Fibroblast of skin of right quadriceps (primary cell): ENCODE measurements at places on chromosomes 1 and 21.

DNA sequence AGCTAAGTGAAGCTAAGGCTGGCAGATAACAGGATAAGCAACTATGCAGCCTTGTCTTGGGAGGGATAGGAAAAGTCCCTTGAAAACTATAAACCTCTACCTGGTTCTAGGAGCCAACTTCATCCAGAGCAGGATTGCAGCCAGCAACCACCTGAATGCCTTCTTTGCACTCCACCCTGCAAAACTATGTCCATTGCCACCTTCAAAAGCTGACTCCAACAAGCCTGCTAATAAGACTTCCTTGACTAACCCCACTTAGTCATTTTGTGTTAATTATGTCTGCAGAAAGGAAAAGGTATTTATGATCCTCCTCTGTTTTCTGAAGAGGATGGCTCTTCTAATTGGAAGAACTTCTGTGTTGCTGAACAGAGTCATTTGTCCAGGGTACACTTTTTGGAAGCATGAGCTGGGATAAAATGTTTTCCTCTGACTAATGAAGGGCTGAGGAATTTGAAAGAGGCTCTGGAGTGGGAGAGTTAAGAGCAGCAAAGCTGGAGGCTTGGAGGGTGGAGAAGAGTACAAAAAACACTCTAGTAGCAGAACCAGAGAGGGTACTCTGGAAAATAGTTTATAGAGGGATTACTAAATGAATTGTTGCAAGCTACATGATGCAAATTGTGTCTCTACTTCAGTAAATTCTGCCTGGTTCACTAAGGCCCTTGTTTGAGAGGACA is 9.6 kb upstream of the RIMKLA start:
- DNase-seq = no peak

DNA sequence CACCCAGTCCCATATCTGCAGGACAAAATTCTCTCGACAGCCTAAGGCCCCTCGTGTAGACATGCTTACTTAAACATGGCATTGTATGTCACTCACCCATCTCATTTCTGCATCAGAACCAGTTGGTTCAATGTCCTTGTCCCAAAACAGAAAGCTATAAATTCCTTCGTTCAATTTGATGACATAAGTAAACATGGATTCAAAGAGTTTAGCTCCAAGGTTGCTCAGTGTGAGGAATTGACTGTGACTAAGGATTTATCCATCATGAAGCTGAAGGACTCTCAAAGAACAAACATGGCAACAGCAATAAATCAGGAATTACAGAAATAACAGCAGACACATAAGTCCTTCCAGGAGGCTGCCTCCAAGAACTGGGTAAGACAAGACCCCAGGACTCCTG is 237.2 kb downstream of the TOMM20 start:
- no peak for DNase-seq

DNA sequence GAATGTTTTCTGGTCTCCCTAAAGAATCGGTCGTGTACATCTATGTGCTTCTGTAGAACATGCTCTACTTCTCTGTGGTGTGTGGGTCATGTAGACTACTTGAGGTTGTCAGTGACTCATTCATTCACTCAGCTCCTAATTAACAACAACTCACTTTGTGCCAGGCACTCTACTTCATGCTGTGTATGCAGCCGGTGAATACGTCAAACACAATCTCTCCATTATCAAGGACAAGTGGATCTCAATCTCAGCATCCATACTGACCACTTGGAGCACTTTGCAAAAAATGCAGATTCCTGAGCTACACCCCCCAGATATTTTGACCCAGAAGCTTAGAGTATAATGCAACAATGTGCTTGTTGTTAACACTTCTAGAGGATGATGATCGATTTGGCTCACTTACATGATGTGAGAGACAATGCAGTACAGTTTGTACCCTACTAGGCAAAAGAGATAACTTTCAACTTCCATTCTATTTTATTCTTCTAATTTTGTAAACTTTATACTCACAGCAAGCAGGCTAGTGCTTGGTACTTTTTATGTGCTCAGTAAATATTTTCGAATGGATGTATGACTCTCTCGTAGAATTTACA is 508.6 kb upstream of the ADAMTS5 start:
- DNase-seq = no peak

GRCh38 chr1:227855687-227856086 is 40.2 kb downstream of the PRSS38 start:
- DNase-seq = no peak

DNA sequence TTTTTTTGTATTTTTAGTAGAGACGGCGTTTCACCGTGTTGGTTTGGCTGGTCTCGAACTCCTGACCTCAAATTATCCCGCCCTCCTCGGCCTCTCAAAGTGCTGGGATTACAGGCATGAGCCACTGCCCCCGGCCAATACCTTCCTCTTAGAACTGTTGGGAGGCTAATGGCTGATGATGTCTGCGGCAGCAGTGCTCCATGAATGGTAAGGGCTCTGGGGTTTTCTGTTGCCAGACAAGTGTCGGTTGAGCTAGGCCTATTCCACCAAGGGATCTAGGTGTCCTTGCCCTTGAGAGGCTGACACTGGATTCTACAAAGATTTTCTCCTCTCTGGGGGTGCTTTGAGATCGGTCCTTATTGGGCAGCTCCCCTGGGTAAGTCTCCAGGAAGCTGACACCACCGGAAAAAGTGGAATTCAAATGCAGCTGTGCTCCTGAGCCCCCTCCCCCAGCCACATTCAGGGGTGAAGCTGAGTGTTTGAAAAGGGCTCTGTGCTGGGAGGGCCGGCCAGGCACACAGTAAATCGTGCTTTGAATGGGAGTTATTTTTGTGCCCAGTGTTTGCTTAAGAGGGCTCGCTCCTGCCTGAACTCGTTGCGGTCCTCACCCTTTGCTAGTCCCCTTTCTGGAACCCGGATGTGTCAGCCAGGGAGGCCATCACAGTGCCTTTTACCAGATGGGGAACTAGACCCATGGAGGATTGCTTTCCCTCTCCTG is 5.2 kb downstream of the SOX13 start:
- no peak for DNase-seq

DNA sequence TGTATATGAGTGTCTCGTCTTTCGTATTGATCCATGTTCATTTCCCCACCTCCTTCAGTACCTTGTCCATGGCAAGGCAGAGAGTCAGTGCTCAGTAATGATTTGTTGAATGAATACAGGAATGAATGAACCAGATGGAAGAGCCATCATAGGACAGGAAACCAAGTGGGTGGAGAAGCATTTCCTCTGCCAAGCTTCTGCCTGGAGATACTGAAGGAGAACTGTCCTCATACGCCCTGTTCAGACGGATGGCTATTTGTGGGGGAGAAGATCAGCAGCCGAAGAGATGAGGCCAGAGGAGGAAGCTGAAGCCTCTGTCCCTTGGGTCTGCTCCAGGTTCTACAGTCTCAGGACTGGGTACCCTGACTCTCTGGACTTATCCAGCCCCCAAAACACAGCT is 5.8 kb downstream of the FAM43B start:
- no peak for DNase-seq

GRCh38 chr1:38038861-38039260 is 7.7 kb downstream of the POU3F1 start:
- peak; percentile 81 for DNase-seq
